ENCODE measurements at places on chromosomes 11 and 22.

DNA sequence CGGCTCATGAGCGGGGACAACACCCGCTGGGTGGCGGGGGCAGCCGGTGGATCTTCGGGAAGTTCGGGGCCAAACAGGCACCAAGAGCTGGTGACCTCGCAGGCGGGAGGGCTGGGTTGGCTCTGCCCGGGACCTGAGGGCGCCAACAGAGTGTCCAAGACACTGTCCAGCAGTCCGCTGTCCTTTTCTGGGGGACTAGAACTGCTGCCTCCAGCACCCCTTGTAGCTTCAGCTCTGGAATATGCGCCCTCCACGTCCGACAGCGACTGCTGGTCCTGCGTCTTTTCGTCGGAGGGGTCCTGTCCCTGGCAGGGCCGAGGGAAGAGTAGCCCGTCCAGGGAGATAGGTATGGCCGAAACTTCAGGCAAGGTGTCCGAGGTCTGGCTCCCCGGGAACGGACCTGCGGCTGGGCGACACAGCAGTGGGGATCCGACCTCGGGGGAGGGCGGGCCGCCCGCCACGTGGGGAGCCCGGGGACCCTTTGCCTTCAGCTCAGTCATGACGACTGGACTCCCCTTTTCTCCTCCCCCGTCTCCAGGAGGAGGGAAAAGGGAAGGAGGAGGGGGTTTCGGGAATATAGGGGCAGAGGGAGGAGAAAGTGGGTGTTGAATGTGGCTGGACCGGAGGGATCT is 926 bp downstream of the PGR start:
- no peak for DNase-seq

- no peak for DNase-seq
Observed at GRCh38 chr22:38715176-38715764, 9.5 kb downstream of the GTPBP1 start.

DNA sequence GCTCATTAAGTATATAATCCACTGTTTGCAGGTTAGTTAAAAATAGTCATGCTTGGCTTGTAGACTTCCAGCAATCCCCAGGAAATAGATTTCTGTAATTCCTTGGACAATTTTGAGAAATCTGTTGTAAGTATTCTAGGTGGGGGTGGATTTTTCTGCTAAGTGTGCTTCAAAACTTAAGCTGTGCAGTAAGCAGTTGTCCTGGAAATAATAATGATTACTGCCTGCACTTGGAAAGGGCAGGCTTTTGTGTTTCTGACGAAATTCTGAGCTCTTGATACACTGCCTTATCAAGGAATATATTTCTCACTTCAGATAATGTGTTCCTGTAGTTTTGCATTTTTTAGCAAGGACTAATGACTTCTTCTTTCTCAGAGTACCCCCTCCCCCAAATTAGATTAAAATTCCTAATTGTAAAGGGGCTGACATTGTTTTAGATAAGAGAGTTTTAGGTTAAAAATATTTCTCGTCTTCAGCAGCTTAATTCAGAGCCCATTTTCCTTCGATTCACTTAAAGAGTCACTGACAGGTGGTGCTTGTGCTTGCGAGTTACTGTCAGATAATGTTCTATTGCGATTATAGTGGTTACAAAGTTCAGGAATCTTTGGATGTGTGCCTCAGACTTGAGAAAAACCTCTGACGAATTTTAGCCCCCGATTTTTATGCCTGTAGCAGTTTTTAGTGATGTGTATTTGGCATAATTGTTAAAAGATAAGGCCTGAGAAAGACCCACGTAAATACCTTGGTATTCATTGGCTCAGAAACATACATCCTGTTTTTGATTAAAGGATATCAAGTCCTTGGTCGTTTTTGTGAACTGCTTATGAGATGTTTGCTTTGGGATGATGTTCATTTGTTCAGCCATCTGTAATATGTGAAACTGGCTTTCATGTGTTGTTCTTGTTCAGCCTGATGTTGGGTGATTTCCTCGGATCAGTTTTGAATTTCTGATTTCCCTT is 120.5 kb downstream of the HIPK3 start:
- DNase-seq = peak; percentile 19

GRCh38 chr11:99693941-99694492 is 673.3 kb downstream of the CNTN5 start:
- DNase-seq = peak; percentile 97

DNA sequence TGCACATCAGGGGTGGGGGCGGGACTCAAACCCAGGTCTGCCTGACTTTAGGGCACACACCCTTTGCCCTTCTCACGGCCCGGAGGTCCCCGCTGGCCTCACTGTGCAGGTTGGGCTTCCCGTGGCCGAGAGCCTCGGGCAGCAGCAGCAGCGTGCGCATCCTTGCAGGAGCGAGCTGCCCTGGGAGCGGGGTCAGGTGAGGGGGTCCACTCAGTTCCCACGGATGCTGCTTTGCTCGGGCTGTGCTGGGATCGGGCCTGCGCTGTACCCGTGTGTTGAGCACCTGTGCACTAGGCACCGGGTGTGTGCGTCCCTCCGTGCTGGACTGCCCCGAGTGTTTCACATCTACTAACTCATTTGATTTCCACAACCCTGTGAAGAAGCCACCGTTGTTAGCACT is 25.1 kb downstream of the PRR5 start:
- no peak for DNase-seq

- peak; percentile 34 for DNase-seq
Observed at GRCh38 chr11:43942662-43943371, 380 bp downstream of the C11orf96 start.

DNA sequence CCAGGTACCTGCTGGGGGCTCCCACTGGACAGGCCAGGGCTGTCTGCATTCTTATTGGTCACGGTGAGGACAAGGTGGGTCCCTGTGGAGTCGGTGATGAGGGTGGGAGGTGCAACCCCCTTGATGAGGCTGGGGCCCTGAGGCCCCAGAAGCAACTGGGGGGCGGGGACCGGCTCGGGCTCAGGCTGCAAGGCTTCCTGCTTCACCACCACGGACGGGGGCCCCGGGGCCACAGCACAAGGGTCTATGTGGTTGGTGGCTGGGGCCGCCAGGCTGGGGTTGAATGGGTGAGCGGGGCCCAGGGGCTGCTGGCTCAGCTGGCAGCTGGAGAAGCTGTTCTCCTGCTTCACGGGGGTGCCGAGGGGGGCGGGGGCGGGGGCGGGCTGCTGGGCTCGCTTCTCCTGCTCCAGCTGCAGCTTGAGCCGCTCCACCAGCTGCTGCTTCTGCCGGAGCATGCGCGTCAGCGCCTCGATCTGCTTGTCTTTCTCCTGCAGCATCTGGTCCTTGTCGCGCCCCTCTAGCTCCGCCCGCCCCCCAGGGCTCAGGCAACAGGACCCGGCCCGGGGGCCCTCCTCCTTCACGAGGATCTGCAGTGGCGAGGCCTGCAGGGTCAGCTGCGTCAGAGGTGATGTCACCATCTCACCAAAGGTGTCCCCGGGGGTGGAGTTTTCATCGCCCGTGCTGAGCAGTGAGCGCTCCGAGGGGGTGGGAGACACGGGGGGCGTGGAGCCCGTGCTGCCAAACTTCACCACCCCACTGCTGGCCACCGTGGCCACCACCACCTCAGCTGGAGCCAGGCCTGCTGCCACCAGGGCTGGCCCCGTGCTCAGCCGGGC is 48.2 kb downstream of the SGSM3 start:
- DNase-seq = no peak

DNA sequence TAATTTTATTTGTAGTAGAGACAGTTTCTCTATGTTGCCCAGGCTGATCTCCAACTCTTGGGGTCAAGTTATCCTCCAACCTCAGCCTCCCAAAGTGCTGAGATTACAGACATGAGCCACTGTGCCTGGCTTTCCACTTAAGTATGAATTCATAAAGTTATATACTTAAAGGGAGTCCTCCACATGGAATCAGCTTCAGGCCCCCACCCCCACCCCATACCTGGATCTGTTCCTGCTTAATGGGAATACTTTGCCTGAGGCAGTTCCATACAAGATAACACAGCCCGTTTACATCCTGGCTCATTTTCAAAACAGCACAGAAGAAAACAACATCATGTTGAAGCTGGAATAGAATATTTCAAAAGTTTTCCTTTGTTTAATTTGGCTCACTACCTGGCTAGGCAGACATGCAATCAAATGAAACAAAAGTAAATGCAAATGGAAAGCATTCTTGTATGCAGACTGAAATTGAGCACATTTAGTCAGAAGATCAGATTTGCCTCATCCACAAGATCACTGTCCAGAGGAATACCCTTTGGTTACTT is 82.4 kb downstream of the FAT3 start:
- no peak for DNase-seq

DNA sequence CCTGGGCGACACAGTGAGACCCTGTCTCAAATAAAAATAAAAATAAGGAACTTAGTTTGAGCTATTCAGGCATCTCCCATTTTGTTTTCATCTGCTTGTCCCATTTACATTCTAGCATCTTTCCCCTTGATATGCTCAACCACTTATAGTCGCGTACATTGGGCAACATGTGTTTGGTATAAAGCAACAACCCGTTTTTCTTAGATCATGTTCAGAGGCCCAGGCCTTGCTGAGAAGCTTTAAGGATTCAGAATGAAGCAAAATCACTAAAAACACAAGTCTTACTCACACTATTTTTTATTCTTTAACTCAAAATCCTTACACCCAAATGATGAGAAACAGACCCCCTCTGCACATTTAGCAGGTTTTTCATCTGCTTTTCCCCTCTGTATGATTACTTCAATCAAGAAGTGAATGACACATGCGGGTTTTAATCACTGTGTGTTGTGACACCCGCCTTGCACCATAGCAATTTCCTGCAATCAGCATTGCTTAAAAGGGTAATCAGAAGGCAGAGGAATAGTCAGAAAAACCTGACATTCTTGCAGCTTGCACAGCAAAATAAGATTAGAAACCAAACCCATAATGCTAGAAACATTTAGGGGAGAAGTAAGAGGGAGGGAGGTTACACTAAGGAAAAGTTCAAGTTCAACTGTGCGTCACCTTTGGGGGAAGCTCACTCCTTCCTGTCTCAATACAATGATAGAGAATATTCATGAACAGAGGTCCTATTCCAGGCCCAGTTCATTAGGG is 25.9 kb downstream of the ALG9 start:
- DNase-seq = peak; percentile 93

DNA sequence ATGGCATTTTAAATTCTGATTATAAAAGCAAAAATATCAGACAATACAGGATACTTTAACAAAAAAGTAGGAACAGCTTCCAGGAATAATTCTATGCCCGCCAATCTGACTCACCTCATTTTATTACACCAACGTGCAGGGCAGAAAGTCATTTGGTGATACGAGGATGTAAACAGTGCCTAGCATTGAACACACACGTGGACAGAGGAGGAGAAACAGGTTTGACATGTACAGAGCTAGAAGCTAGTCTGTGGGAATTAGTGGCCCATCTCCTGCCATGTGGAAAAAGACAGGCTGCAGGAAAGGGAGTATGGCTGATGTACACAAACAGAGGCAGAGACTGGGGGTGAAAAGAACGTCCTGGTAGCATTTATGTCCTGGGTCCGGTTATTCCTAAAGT is 9.0 kb upstream of the SPINDOC start:
- no peak for DNase-seq

GRCh38 chr11:14653090-14653489 is 9.5 kb downstream of the PDE3B start:
- no peak for DNase-seq

DNA sequence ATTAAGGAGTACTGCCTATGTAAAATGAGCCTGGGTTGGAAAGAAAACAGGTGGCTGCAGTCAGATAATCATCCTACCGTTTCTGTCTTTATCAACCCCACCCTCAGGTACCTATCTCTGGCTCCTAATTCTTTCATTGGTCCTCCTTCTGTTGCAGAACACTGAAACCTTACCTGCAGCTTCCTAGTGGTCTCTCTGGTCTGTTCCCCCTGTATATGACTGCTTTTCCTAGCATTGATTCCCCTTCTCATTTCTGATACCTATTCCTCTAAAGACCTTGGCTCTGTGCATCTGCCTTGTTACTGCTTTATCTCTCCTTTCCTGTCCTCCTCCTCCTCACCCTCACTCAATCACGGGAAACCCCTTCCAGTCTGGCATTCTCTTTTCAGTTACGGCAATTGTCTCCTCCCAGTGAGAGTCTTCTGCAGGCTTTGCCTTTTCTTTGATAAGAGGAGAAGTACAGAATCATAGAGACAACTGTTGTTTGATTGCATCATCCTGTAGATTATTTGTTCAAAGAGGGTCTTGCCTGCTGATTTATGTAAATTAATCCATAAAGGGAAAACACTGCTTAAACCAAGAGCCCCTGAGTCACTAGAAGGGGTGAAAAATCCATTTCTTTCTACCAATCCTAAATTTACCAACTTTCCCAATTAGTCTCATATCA is 301.2 kb downstream of the AASDHPPT start:
- DNase-seq = no peak

- DNase-seq = no peak
Observed at GRCh38 chr11:62546244-62546928, at the start of gene AHNAK. Gene AHNAK (minus strand): TSS chr11:62546806. CDS start chr11:62536098, 10,708 bp downstream.

DNA sequence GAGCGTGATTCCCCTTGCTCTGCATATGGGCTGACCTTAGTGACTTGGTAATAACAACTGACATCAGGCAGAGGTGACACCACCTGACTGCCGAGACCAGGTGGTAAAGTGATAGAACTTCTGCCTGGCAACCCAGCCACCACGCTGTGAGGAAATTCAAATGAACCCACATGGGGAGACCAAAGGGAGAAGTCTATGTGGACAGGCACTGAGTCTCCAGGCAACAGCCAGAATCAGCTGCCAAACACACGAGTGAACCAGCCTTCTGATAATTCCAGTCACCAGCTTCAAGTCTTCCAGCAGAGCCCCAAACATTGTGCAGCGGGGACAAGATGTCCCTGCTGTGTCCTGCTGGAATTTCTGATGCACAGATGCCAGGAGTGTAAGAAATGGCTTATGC is 29.7 kb downstream of the SPATA19 start:
- DNase-seq = no peak

DNA sequence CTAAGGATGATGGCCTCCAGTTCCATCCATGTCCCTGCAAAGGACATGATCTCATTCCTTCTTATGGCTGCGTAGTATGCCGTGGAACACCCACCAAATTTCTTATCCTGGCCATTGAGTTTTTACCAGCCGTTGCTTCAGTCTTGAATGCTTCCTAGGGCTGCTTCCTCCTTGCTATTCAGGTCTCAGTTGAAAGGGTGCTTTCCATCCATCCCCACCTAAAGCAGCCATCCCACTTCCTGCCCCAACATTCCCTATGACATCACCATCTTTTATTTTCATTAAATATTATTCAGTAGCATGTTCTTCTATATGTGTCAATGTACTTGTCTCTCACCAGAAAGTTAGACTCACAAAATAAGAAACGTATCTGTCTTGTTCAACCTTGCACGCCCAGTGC is 40.7 kb upstream of the SLN start:
- DNase-seq = no peak

Measured in amniotic epithelial cell (primary cell).